Breast epithelium (tissue), 4 donors: ENCODE measurements at places on chromosomes 7 and 10. TPM values are rescaled to one million over a fixed set of nuclear protein-coding genes. Genes with fewer than 3 reads are reported as not detected.

Gene TACC2
- 26.1 TPM for total RNA-seq

Gene MSMB
- 4.0 TPM for total RNA-seq

Gene GLI3
- 10.2 TPM for total RNA-seq

Gene P4HA1
- 25.0 TPM for total RNA-seq

Gene RADIL
- total RNA-seq, result 4.4 TPM

Gene CYP2C18
- total RNA-seq, result not detected

Gene CTTNBP2
- total RNA-seq, result 8.8 TPM

Gene STEAP1B
- total RNA-seq, result 0.32 TPM

Gene CEP55
- total RNA-seq, result 0.73 TPM

Gene LRMDA
- total RNA-seq, result 17.1 TPM

Gene PLEKHS1
- not detected for total RNA-seq

Gene HHEX
- total RNA-seq, result 5.6 TPM

Gene EGR2
- total RNA-seq, result 0.32 TPM

Gene ZFYVE27
- total RNA-seq, result 29.2 TPM

Gene SFRP5
- total RNA-seq, result 0.33 TPM
